Astrocyte (in vitro differentiated cells and primary cell): ENCODE measurements at places on chromosomes 7 and 10.

- DNase-seq, result no peak
Measured at GRCh38 chr10:70561070-70561469, 41.5 kb downstream of the PRF1 start.

DNA sequence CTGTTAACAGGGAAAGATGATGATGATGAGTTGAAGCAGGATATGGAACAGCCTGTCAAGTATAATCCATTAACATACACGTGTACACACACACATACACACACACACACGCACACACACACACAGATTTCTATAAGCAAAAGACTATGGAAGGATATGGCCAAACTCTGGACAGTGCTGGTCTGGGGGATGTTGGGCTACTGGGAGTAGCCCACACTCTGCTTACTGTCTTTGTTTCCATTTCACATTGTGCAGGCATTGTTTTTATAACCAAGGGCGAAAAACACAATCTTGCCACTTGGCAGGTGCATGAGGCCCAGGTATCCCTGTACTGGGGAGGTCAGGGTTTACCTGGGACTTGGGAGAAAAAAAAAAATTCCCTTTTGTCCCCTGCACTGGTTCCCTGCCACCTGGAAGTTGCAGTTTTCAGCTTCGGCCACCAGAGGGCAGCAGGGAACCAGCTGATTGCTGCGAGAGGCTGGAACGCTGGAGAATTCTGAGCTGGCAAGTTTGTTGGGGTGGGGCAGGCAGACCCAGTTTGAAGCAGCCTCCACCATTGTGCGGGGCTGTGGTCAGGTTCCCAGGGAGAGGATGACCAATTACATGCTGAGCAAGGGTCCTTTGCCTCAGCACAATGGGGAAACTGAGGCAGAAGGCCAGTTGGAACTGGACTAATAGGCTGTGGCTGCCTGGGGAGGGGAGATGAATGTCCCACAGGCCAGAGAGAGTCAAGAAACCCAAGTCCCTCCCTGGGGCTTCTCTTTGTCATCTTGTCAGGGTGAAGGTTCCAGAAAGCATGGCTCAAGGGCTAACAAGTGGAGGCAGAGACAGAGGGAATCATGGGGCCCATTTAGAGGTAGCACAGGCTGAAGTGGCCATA lies 27.3 kb downstream of the PPIF start:
- peak; percentile 43 for DNase-seq

DNA sequence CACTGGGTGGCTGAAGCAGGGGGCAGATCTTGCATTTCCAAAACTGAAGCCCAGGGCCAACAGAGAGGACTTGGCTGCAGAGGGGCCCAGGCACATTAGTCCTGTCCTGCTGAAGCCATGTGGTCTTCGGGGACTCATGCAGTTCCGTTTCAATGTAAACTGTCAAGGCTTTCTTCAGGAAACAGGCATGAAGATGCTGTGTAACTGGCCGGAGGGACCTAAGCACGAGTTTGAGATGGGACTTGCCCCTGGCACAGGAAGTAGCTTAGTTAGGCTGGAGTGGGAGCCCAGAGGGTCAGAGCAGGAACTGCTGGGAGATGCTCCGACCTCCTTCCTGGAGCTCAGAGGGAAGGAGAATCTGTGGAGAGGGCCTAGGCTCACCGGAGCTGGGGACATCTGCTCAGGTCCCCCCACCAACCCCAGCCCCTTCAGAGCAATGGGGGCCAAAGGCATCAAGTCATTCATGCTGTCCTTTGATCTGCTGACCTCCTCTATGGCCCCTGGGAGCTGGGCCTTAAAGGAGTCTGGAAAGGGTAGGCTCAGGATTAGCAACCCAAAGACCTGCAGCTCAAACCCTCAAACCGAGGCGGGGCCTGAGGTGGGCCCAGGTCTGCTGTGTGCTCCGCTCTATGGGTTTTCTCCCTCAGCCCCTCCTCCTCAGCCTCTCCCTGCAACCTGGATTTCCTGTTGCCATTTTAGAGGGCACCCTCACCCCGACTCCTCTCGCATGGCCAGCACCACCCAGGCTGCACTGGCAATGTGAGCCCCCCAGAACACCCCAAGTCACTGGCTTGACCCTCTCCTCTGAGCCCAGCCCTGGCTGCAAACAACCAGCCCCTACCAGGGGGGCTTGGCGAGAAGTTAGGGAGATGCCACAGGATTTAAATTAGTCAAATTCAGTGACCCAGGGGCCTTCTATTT lies 4.4 kb upstream of the MNX1 start:
- no peak for DNase-seq

- DNase-seq, result no peak
Measured at GRCh38 chr10:46216836-46217751, 69.7 kb upstream of the ANTXRL start.

DNA sequence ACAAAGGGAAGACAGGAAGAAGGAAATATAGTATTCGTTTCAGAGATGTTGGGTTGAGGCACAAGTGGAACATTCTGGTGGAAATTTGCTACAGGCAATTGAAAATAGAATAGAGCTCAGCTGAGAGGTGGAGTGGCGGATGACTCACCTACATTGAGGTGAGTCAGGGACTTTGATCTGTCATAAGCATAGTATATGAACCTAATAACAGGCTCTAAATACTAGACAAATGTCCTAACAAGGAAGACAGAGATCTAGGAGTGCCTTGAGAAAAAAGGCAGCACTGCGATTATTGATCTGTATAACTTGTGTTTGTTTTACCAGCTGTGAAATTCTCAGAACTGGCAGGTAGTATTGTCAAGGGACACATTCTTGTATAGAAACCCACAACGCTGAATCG lies 907 bp upstream of the IFRD1 start:
- DNase-seq, result peak; percentile 51

- DNase-seq, result no peak
Measured at GRCh38 chr7:70619130-70619529, 512.8 kb upstream of the GALNT17 start.

DNA sequence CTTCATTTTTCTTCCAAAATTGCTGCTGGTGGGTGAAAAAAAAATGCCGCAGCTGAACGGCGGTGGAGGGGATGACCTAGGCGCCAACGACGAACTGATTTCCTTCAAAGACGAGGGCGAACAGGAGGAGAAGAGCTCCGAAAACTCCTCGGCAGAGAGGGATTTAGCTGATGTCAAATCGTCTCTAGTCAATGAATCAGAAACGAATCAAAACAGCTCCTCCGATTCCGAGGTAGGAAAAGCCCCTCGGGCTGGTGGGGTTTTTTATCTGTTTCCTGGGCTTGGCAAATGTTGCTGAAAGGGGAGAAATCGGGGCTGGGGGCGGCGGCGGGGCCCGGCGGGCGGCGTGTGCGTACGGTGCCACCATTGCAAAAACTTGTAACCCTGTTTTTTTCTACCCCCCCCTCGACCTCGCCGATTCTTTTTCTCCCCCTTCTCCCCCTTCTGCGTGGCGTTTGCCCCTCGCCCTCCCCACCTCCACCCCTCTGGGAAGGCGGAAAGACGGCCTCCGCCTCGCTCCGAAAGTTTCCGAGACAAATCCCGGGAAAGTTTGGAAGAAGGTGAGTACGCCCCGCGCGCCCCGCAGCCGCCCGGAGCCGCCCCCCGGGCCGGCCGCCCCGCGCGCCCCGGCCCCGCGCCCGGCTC lies 789 bp downstream of the TCF7L2 start:
- peak; percentile 15 for DNase-seq

DNA sequence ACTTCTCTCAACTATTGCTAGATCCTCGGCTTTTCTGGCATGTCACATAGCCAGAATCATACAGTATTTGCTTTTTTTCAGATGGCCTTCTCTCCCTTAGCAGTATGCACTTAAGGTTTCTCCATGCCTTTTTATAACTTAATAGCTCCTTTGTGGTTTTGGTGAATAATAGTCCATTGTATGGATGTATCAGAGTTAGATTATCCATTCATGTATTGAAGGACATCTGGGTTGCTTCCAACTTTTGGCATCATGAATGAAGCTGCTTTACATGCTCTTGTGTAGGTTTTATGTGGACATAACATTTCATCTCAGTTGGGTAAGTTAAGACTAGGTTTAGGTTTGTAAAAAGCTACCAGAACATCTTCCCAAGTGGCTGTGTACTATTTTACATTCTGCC lies 4.6 kb downstream of the ATP5F1C start:
- no peak for DNase-seq

GRCh38 chr10:129962031-129962871 lies 1.8 kb downstream of the EBF3 start:
- no peak for DNase-seq

DNA sequence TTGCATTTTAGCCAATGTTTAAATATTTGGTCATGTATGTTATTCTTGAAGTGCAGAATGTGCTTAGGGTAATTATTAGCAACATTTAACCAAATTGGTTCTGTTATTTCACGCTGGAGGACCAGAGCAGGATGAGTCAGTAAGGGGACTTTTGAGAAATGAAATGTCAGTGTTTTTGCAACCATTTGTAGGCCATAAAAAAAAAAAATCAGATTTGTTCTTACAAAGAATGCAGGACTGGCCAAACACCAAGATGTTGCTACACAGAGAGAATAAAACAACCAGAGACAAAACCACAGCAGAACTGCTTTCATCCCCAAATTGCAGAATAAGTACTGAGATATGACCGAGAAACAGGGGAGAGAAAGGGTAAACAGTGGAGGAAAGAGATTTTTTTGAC lies 62.1 kb downstream of the TPST1 start:
- DNase-seq, result peak; percentile 94

DNA sequence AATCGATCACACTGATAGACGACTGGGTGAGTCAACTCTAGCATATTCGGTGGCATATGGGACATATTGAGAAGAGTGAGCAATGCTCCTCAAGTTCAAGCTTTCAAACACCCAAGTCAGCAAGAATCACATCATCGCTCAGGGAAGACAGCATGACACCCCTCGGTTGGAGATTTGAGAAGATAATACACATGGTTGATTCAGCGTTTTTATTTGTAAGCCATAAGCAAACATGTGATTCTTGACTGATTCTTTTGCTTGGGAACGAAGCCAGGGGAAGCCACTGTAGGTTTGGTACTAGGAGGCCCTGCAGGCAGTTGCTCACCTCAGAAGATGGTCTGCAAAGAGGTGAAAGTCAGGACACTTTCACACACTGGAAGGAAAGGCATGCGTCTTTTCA lies 12.6 kb downstream of the UCMA start:
- no peak for DNase-seq

DNA sequence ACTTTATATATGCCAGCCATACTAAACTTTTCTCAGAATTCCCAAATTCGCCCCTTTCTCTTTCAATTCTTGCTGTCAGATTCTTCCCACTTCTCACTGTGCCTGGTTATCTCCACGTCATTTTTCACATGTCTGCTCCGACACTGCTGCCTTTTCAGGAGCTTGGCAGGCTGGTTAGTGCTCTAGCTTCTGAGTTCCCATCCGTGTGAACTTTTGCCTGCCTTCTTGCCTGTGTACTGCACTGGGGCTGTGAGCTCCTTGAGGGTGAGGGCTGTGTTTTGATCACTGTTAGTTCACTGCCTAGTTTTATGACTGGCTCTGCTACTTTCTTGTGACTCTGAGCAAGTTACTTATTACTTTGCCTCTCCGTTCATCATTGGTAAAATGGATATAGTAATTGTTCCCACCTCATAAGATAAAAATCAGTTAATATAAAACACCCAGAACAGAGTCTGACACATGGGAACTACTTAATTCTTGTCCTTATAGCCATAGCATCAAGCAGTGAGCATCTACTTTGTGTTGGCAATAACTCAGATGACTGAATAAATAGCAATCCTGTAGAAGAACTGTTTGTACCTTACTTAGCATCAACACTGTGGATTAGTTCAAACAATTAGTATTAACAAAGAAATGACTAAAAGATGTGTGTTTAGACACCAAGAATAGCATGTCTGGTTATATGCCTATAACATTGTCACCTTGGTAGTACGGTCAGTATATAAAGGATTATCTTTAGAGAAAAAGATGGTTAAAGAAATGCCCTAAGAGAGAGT lies 5.5 kb downstream of the GSTO1 start:
- DNase-seq, result no peak

- no peak for DNase-seq
Measured at GRCh38 chr10:18268005-18268404, 127.8 kb downstream of the CACNB2 start.

DNA sequence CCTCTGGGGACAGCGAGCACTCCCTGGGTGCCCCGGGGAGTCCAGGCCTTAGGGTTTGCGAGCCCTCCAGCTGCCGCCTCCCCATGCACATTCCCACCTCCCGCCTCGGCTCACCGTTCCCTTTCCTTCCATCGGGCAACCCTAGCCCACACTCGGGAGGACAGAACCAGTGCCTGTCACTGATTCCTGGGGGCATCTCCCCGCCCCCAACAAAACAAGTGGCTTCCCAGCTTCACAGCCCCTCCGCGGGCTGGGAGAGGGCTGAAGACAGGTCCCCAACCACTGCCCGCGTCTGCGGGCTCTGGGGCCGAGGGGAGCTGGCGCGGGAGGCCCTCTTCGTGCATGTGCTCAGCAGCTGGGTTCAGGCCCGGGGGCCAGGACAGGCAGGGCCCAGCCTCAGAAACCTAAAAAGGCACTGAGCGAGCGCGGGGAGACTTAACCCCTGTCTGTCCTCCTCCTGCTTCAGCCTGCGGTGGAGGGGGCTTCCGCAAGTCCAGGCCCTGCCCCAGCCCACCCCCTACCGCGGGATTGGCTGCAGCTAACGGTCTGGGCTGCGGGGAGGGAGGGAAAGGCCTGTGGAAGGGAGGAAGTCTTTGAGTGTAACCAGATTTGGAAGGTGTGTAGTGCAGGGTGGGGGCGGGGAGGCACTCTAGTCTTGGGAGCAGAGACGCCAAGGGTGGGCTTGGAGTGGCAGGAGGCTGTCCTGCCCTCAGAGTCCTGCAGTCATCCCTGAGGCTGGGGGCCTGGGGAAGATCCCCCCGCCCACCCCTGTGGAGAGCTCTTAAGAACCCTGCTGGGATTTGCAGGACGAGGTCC lies 1.2 kb downstream of the FLNC start:
- peak; percentile 74 for DNase-seq

- no peak for DNase-seq
Measured at GRCh38 chr10:59303018-59303417, 59.3 kb downstream of the FAM13C start.

GRCh38 chr10:75016325-75016724 lies 95.1 kb upstream of the SAMD8 start:
- no peak for DNase-seq

- DNase-seq, result peak; percentile 85
Measured at GRCh38 chr7:22934473-22935065, 79.4 kb downstream of the HYCC1 start.

GRCh38 chr10:71970331-71970730 lies 6.1 kb downstream of the CHST3 start:
- DNase-seq, result no peak

- no peak for DNase-seq
Measured at GRCh38 chr10:110045772-110046171, 38.0 kb downstream of the ADD3 start.

DNA sequence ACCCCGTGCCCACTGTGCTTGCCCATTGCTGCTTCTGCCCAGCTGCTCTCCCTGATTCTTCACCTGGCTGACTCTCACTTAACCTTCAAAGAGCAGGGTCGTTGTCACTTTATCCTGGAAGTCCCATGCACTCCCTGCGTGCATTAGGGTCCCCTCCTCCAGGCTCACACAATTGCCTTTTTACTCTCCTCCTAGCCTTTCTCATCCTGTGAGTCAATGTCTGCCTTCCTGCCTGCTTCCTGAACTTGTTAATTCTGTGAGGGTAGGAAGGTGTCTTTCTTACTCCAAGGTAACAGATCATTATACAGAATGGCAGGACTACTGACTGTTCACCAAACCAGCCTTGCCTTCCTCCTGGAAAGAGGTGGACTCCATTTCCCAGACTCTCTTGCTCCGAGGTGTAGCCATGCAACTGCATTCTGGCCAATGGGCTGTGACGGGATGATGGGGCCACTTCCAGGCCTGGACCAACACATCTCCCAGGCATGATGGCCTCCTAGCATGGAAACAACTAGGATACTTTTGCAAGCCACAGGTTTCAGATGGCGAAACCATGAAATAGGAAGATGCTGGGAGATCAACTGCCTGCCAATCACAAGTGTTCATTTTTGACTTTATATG lies 54.7 kb downstream of the ARHGAP22 start:
- DNase-seq, result no peak
